ENCODE measurements at places on chromosomes 16 and 17.

- DNase-seq, result no peak
These were observed 13.2 kb upstream of the NUP93 start for GRCh38 chr16:56716761-56717160.

GRCh38 chr16:57906382-57907316 is 64.3 kb downstream of the CNGB1 start:
- peak; percentile 15 for DNase-seq

DNA sequence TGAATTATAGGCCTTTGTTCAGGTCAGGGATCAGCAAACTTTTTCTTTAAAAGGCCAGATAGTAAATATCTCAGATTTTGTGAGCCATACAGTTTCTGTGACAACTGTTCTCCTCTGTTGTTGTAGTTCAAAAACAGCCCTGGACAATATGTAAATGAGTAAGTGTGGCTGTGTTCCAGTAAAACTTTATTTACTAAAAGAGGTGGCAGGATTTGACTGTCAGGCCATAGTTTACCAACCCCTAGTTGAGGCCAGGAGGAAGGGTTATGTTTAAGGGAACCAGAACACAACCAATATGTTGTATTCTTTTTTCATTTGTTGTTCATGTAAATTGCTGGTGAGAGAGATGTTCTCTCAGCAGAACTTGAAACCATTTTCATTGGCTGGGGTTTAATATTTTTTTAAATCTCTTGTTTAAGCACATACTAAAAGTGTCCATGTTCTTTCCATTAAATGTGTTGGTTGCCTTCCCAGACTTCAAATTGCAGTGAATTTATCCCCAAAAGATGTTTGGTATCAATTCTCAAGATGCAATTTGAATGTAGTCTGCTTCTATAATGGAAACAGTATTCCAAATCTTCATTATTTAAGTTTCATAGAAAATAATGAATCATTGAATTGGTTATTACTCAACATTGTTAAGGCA is 260.3 kb downstream of the FTO start:
- no peak for DNase-seq

GRCh38 chr17:68155692-68156091 is 92.2 kb upstream of the AMZ2 start:
- DNase-seq, result no peak

- no peak for DNase-seq
These were observed 24.5 kb downstream of the CDK5RAP3 start for GRCh38 chr17:47995241-47995935.

- DNase-seq, result peak; percentile 34
These were observed 25.0 kb downstream of the MPRIP start for GRCh38 chr17:17067257-17067656.

- DNase-seq, result peak; percentile 76
These were observed 1.0 kb upstream of the AIPL1 start for GRCh38 chr17:6435968-6436367.

GRCh38 chr17:69672924-69673323 is 258.4 kb downstream of the MAP2K6 start:
- peak; percentile 59 for DNase-seq

DNA sequence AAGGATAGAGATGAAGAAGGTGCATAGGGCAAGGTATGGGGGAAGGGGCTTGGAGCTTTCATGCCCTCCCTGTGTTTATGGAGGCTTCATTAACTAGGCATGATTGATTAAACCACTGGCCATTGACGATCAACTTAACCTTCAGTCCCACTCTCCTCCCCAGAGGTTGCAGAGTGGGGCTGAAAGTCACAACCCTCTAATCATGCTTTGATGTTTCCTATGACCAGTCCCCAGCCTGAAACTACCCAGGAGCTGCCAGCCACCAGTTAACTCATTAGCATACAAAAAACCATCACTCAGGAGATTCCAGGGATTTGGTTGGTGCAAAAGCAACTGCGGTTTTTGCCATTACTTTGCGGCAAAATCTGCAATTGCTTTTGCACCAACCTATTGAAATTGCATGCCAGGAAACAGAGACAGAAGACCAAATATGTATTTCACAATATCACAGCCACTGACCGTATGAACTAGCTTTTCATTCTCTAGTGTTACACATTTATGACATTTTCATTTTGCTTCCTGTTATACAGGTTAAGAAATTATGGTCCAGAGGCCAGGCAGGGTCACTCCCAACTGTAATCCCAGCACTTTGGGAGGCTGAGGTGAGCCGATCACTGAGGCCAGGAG is 5.4 kb downstream of the GFOD2 start:
- DNase-seq, result no peak

GRCh38 chr16:982145-983043 is 824 bp downstream of the SOX8 start:
- DNase-seq, result no peak

- no peak for DNase-seq
These were observed 14.3 kb downstream of the PLCD3 start for GRCh38 chr17:45117848-45118646.

DNA sequence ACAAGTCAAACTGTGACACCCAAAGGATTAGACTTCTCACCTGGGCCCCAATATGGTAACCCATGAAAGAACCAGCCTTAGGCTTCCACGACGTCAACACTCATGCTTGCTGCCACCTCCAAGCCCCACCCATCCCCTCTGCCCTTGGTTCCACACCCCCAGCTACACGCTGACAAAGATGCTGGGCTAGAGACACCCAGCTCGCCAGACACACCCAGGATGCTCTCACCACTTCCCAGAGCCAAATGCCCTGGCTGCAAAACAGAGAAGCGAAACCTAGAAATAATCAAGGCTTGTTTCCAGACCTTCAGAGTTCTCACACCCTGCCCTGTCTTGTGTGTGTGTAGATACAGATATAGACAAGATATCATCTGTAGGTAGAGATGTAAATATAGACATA is 26.0 kb upstream of the ADCY9 start:
- DNase-seq, result no peak

- DNase-seq, result no peak
These were observed 31.2 kb upstream of the PIK3R6 start for GRCh38 chr17:8898636-8899035.

GRCh38 chr17:41298458-41299135 is 4.1 kb downstream of the KRTAP29-1 start:
- DNase-seq, result no peak

GRCh38 chr17:4485676-4486646 is 12.7 kb upstream of the SPNS2 start:
- DNase-seq, result no peak

DNA sequence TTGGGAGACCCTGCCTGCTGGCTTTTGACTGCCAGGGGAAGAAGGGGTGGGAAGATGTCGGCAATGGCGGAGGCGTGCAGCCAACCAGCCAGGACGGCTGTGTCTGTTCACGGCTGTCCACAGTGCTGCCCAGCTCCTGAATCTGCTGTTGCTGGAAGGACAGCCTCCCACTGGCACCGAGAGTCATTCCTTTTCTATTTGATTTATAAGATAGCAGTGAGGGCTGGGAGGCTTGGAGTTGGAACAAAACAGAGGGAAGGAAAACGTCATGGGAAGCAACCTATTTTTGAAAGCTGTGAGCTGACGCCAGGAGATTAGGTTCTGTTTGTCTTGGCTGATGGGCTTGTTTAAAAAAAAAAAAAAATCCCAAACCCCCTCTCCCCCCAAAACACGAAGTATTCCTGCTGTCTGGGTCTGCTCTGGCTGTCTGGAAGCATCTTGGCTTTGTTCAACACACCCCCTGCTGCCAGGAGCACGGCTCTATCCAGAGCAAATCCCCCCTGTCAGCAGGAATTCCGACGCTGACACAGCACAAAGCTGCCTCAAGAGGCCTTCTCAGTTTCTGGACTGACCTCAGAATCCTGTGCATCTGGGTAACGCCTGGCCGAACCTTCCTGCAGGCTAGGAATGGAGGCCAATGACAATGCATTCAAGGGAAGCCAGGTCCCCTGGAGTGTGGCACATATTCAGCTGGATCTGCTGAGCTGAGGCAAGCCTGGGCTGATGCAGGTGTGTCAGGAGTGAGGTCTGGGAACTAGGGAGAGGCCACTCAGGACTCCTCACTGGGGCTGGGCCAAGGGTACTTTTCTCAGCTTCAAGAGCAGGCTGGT is 41.0 kb upstream of the SREBF1 start:
- DNase-seq, result peak; percentile 97

DNA sequence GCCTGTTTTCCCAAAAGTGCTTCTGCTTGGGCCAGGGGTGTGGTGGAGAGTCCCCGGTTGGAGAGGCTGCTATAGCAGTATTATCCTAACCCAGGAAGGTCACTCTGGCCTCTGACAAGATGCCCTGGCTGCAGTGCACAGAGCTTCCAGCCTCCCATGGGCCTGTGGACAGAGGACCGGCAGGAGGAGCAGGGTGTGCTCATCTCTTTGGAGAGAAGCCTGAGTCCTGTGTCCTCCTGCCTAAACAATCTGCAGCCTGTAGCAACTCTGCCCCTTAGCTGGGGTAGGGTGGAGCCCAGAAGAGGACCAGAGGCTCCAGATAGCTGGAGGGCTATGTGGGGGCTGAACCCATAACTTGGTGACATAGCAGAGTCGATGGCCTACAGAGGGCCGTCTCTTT is 78.0 kb downstream of the MPRIP start:
- DNase-seq, result no peak

- DNase-seq, result no peak
These were observed 66.7 kb downstream of the CCDC182 start for GRCh38 chr17:57678393-57678792.

GRCh38 chr17:73390221-73390620 is 78.4 kb upstream of the CDC42EP4 start:
- DNase-seq, result no peak

DNA sequence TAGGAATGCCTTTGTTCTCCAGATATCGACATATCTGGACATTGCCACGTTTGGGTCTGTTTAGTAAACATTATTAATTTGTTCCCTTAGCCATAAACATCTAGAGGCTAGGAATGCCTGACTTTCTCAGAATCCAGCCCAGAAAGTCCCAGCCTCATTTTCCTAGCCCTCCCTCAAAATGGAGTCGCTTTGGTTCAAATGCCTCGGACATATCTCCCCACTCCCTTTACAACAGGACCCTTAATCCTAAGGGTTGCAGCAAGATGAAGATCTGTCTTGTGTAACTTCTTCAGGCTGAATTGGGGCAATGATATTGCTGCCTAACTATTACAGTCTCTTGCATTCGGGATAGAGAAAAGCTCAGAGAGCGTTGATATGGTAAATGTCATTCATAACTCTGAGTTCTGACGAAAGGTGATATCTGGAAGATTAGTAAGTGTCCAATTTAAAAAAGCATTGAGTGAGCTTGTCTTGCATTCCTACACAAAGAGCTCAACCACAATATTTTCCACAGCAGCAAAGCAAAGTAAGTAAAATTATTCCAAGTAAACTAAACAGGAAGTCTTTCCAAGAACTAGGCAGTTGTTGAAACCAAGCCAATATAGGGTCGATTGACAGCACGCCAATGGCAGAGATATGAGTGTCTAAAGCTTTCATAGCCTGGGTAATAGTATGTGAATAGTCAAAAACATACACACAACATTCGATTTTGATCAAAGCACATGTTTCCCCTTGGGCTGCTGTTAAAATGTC is 46.0 kb upstream of the ARL4D start:
- DNase-seq, result no peak

DNA sequence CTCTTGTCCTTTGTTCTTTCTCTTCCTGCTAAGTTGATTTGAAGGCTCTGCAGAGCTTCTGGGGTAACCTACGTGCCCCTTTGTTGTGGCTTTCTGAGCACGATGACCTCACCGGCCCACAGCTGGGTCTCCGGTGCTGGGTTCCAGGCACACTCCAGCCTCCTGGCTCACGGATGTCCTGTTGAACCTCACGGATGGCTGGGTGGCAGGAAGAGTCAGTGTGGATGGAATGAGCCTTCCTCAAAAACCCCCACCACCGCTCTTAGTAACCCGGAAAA is 116.0 kb downstream of the SOCS1 start:
- DNase-seq, result no peak

DNA sequence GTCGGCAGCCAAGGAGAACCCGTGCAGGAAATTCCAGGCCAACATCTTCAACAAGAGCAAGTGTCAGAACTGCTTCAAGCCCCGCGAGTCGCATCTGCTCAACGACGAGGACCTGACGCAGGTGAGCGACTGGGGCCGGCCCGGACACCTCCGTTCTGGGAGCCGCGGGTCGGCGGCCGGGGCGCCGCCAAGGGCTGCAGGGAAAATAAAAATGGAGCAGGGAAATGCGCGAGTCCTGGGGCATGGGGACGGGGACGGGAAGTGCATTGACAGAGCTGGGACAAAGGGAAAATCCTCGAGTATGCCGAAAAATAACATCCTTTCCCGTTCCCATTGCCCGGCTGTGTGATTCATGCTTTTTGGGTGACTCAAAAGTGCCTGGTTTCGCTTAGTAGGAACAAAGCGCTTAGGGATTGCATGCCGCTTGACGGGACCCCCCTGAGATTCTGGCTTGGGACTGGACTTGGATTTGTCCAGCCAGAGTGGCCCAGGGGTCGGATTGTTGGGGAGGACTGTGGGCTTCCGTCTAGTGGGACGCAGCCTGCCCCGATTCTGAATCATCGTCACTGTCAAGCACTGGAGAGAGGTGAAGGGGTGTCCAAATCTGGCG is 699 bp downstream of the MPRIP start:
- peak; percentile 41 for DNase-seq

- peak; percentile 83 for DNase-seq
These were observed at the start of gene EVI2A for GRCh38 chr17:31321481-31321880. Gene EVI2A (minus strand): TSS chr17:31321622. CDS start chr17:31319013, 2,609 bp downstream.

GRCh38 chr17:81488276-81488860 is 24.2 kb downstream of the ACTG1 start:
- no peak for DNase-seq

DNA sequence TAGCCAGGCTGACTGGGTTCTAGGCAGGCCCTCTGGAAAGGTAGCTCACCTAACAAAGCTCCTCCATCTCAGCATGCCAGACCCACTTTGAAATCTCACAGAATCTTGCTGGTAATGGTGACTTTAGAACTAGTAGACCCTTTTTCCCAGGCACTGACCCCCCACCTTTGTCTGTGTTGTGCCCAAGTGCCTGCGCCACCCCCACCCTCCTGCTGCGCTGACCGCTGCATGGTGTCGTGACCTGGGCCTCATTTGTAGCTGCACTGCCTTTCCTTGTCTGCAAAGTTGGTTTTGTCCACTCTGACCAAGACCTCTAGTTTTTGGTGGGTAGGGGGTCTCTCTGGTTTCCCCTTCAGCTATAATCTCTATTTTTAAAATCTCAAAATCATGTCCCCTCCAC is 6.8 kb downstream of the ATXN1L start:
- no peak for DNase-seq

- no peak for DNase-seq
These were observed 7.1 kb upstream of the SGF29 start for GRCh38 chr16:28546626-28547025.

- DNase-seq, result no peak
These were observed 966 bp downstream of the MIEN1 start for GRCh38 chr17:39729280-39729851.

- DNase-seq, result no peak
These were observed 182.5 kb upstream of the ASIC2 start for GRCh38 chr17:33475594-33475993.

GRCh38 chr17:52255347-52255746 is 96.8 kb upstream of the CA10 start:
- no peak for DNase-seq

GRCh38 chr16:81796583-81797346 is 17.7 kb downstream of the PLCG2 start:
- no peak for DNase-seq

DNA sequence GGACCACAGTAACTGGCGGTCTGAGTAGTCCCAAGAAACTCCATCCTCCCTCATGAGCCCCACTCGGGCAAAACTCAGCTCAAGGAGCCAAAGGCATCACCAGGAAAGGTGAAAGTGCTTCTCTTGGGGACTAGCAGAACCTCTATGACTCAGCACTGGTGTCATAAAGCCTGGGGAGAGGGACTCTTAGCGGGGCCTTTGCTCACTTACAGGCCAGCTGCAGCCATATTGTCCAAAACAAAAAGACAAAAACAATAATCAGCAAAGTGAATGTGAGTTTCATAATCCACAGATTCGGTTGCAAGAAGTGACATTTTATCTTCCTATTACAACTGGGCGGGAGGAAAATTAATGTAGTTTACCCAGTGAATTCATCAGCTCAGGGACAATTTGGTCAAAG is at the start of gene TEKT5:
Gene TEKT5, minus strand, starts transcription at position 101 of the 400 bp plus-strand sequence. Its CDS starts 57 bp downstream, at position 44.
- no peak for DNase-seq
